ENCODE measurements at places on chromosomes 1 and 21. TPM values are rescaled to one million over a fixed set of nuclear protein-coding genes. Genes with fewer than 3 reads are reported as not detected.

DNA sequence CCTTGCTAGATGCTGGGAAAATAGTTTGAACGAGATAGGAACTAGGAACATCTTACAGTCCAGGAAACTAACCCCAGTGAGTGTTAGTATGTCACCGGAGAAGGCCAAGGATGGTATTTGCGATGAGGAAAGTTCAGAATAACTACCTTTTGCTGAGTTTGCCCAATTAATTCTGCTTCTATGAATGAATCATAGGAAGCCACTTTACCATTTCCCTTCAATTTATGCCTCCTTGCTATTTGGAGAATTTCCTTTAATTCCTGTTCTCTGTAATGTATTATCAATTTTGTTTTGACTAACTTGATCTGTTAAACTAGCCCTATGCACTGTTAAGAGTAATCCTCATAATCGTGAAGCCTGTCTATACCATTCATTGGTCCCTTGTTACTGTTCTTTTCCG lies 40.7 kb upstream of the HLX start:
- DNase-seq = no peak
- H3K36me3 ChIP-seq = no peaks in the 10 kb centered on the region
- peaks cover 2% of the 10 kb centered on the region for H3K27me3 ChIP-seq
- no peaks in the 10 kb centered on the region for H3K4me1 ChIP-seq

PCAT6 gene
- not detected for polyA plus RNA-seq

GRCh38 chr1:5610432-5610831 lies 381.8 kb downstream of the NPHP4 start:
- H3K4me3 ChIP-seq = no peak overlapping the region
- no peak for DNase-seq
- H3K36me3 ChIP-seq = no peaks in the 10 kb centered on the region
- H3K4me1 ChIP-seq = no peaks in the 10 kb centered on the region

IVL gene
- not detected for polyA plus RNA-seq

DNA sequence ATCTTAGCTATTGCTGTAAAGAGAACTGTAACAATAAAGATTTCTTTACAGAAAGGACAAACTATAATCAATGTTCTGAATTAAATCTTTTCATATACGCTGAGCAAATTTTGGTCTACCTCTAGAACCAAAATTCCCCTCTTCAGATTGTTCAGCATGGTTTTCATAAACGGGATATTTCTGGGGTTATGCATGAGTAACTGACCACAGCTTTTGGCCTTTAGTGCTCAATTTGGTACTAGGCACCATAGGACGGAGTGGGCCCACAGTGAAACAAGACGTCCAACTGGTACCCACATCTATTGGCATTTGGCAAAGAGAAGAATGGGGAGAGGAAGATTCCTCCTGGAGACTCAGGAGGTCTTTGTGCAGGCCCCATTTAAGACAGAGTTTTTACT lies 184.5 kb downstream of the TGFBR3 start:
- DNase-seq = no peak
- H3K4me3 ChIP-seq = no peak overlapping the region
- H3K36me3 ChIP-seq = peaks cover 63% of the 10 kb centered on the region
- peak overlapping the region; percentile 81 for H3K27ac ChIP-seq
- H3K4me1 ChIP-seq = peaks cover 91% of the 10 kb centered on the region

MATN1 gene
- not detected for polyA plus RNA-seq

GRCh38 chr1:29633771-29634170 lies 397.4 kb downstream of the PTPRU start:
- H3K4me3 ChIP-seq = no peak overlapping the region
- H3K27me3 ChIP-seq = peaks cover 8% of the 10 kb centered on the region
- no peak overlapping the region for H3K27ac ChIP-seq
- H3K36me3 ChIP-seq = no peaks in the 10 kb centered on the region

C1QA gene
- polyA plus RNA-seq = not detected

C1orf87 gene
- polyA plus RNA-seq = not detected

SERPINC1 gene
- 0.62 TPM for polyA plus RNA-seq

GRCh38 chr1:234726359-234726943 lies 116.5 kb upstream of the IRF2BP2 start:
- H3K27ac ChIP-seq = peak overlapping the region; percentile 61
- H3K4me1 ChIP-seq = peaks cover 43% of the 10 kb centered on the region
- H3K36me3 ChIP-seq = no peaks in the 10 kb centered on the region

GRCh38 chr1:204027446-204027845 lies 45.5 kb upstream of the SOX13 start:
- DNase-seq = no peak
- no peak overlapping the region for H3K27ac ChIP-seq
- H3K4me1 ChIP-seq = no peaks in the 10 kb centered on the region
- no peaks in the 10 kb centered on the region for H3K36me3 ChIP-seq

OR2L2 gene
- 0.36 TPM for polyA plus RNA-seq

DNA sequence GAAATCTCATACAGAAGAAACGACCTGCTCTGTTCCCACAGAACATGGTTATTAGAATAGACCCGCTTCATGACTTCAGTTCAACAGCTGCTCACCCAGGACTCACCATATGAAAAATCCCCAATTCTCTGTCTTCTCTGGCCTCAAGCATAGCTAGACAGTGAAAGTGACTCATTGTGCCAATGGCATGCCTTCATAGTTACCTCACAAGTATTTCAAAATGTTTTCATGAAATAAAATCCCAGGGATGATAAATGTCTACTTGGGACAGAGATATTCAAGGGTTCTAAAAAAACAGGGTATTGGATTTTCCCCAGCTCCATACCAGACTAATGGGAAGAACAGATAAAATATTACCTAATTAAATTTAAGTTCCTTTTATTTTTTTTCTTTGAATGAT lies 82.3 kb downstream of the NOTCH2 start:
- peaks cover 14% of the 10 kb centered on the region for H3K36me3 ChIP-seq
- H3K27ac ChIP-seq = peak overlapping the region; percentile 87
- peaks cover 22% of the 10 kb centered on the region for H3K4me1 ChIP-seq
- H3K27me3 ChIP-seq = no peaks in the 10 kb centered on the region
- no peak overlapping the region for H3K4me3 ChIP-seq

ABCA4 gene
- polyA plus RNA-seq = not detected

- H3K27me3 ChIP-seq = peaks cover 2% of the 10 kb centered on the region
- no peaks in the 10 kb centered on the region for H3K36me3 ChIP-seq
- H3K27ac ChIP-seq = no peak overlapping the region
- no peak for DNase-seq
- no peak overlapping the region for H3K4me3 ChIP-seq
Measured at GRCh38 chr21:34280959-34281358, 82.8 kb upstream of the KCNE2 start.
